Activated CD4-positive, alpha-beta T cell treated with anti-CD3 and anti-CD28 coated beads, Interleukin-2, amount 50 U/mL, for 1 hour (primary cell): ENCODE measurements at places on chromosomes 5 and 9.

DNA sequence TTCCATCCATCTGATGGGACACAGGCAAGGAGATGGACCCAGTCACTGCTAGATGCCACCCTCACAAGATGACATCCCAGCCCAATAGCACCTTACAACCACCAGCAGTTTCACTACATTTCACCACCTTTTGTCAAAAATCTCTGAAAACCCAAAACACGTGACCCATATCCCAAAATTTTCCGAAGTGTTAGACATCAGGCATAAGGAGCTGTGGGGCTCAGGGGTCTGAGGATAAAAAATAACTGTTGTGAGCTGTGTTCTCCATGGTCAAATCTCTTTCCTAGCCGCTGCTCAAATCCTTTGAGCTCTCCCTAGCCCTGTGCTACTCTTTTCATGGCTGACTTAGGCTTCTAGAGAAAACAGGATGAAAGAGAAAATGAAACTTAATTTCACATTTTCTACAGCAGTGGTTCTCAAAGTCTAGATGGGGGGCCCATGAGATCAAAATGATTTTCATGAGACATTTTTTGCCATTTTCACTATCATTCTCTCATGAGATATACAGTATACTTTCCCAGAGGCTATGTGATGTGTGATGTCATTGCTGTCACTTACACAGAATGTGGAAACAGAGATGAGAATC, 40.7 kb downstream of the TIMD4 start:
- DNase-seq = no peak

GRCh38 chr5:124195411-124195810, 551.0 kb downstream of the ZNF608 start:
- no peak for DNase-seq

- no peak for DNase-seq
Measured at GRCh38 chr5:189976-190365, 1.3 kb upstream of the LRRC14B start.

- no peak for DNase-seq
Measured at GRCh38 chr9:76465442-76466298, 6.7 kb downstream of the GCNT1 start.

DNA sequence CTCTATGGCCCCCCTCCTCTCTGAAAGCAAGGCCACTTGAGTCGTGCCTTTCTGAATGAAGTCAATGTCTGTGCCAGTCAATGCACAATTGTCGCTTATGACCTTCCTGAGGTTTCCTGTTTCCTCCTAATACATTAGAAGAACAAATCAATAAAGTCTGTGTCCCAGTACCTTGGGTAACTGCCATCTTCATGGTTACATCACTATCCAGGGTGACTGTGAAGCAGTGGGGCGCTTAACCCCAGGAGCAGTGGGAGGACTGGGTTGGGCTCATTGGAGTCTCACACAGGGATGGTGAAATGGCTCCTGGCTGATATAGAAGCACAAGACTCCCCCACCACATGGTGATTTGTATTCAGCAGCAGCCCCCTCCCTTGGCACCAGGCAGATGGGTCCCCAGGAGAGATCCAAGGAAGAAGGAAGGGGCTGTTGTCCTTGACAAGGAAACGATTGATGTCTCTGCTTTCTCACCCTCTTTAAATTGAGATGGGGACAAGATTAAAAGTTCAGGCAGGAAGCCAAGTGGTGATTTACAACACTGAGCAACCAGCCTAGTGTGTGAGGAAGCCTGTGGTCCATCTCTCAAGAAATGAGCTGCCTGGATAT, 261.9 kb upstream of the ZNF462 start:
- DNase-seq = no peak

GRCh38 chr9:15400281-15400941, 22.3 kb upstream of the SNAPC3 start:
- DNase-seq = no peak

- DNase-seq = no peak
Measured at GRCh38 chr5:63346451-63346850, 615.8 kb downstream of the HTR1A start.

GRCh38 chr9:82882138-82882537, 180.8 kb downstream of the RASEF start:
- DNase-seq = no peak

GRCh38 chr5:58185801-58186200, 274.1 kb downstream of the PLK2 start:
- no peak for DNase-seq

DNA sequence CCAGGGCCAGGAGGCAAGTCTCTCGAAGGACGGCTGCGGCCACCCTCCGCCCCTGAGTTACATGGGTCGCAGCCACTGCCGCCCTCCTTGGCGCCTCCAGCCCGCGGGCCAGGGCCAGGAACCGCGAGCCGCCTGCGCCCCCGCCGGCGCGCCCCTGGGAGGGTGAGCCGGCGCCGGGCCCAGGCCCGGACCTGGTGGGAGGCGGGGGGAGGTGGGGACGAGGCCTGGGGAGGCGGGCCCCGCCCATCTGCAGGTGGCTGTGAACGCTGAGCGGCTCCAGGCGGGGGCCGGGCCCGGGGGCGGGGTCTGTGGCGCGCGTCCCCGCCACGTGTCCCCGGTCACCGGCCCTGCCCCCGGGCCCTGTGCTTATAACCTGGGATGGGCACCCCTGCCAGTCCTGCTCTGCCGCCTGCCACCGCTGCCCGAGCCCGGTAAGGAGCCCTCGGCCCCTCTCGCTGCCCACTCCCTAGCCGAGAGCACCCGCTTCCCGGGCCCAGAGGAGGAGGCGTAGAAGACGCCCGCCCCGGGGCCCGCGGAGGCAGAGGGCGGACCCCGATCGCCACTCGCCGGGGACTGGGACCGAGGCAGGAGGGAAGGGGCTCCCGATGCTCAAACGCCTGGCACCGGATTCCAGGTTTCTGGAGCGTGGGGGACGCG, at the start of gene ASS1:
Gene ASS1, plus strand, starts transcription at position 397 of the 657 bp plus-strand sequence. CDS start 7,268 bp downstream, outside the sequence.
- DNase-seq = peak; percentile 41

DNA sequence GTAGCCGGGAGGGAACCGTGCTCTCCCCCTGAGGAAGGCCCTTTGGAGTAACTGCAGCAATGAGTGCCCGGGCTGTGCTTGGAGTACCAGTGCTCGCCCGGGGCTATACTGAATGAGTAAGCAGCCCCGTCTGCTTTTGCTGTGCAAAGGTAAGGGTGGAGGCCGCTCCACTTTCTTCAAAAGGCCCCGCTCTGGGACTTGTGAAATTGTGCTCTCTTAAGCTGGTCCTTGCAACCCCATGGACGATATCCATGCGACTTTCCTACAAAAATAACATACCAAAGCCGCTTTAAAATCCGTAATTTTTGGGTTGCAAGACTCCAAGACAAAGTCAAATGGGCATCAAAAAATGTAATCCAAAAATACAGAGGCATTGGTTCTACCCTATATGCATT, 578 bp upstream of the TNFAIP8 start:
- peak; percentile 50 for DNase-seq

- no peak for DNase-seq
Measured at GRCh38 chr5:133053448-133053847, 1.6 kb downstream of the HSPA4 start.

DNA sequence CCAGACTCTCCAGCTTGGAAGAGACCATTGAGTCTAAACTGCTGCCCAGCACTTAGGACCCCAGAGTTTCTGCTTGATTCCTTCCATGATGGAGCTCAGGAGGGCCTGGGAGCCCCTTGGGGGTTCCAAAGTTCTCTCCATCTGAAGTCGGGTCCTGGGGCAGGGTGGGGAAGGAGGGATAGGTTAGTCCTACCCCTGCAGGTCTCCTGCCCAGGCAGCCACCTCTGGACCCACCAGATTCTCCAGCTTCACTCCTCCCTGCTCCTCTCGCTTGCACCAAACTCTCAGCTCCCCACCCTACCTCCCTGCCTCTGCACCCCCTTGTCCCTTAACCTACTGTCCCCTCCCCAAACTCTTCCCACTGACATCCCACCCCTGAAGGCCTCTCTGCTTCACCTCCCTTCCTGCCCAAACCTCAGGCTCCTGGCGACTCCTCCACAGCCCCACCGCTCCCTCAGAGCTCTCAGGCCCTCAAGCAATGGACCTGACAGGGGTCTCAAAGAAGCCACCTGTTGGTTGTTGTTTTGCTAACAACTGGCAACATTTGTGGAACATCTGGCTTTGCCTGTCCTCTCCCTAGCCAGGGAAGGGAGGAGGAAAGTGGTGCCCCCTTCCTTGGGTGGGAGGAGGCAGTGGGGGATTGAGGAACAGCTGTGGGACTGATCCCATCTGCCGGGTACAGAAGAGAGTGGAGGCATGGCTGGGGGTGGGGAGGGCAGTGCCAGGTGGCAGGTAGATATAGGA, 137.5 kb downstream of the RGS3 start:
- DNase-seq = no peak

- DNase-seq = no peak
Measured at GRCh38 chr9:78101247-78101646, 69.6 kb upstream of the GNAQ start.

DNA sequence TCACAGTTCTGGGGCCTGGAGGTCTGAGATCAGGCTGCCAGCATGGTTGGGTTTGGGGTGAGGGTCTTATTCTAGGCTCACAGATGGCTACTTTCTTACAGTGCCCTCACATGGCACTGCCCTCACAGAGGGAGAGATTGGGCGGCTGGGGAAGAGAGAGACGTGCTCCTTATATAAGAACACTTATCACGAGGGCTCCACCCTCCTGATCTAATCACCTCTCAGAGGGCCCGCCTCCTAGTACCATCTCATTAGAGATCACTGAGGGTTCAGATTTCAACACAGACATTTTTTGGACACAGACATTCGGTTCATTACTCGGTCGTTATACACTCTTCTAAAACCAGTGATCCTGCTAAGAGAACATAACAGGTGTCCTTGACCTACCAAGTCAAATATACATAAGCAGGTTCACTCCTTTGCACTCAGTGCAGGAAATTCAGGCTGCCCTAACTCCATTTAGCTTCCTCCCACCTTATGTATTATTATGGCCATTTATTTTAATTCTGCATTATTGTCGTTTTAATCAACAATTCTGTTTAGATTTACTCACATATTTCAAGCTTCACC, 121.7 kb downstream of the ICE1 start:
- no peak for DNase-seq

GRCh38 chr9:237141-237857, 22.6 kb downstream of the DOCK8 start:
- DNase-seq = no peak

- no peak for DNase-seq
Measured at GRCh38 chr9:90107040-90107725, 502.4 kb downstream of the GADD45G start.

- no peak for DNase-seq
Measured at GRCh38 chr5:73120222-73121118, at the start of gene TMEM171. TMEM171 (plus strand) TSS chr5:73120575; CDS start chr5:73123374, 2,799 bp downstream.

DNA sequence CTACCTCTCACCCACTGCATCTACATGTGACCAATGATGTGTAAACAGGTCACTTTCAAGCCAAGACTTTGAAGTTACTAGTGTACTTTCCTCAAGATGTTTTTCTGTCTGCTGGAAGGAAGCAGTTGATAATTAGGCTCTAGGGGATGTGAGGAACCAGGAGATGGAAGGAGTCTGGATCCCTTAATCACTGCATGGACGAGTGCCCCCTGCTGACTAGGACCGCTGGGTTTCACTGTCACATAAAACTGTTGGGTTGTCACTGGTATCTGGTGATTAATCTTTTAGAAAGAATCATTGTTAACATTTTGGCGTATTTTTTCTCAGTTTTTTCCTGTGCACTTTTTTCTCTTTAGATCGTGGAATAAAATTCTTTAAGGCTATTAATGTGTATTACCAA, 79.5 kb downstream of the SREK1 start:
- DNase-seq = no peak

DNA sequence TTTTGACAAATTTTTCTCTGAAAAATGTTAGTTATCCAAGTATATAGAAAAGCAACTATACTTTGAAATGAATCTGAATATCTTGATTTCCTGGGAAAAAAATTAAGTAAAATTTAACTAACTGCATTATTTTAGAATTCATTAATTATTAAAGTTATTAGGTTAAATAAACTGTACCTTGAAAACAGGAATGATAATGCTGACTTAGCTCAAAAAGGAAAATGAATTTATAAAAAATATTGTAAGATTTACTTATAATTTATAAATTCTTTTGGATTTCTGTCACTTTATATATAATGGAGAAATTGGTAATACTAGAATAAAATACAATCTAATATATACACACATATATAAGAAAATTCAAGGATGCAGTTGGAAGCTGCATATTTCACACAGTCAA, 36.1 kb upstream of the ACOT12 start:
- DNase-seq = no peak

- no peak for DNase-seq
Measured at GRCh38 chr9:2337131-2337530, 284.5 kb upstream of the VLDLR start.

DNA sequence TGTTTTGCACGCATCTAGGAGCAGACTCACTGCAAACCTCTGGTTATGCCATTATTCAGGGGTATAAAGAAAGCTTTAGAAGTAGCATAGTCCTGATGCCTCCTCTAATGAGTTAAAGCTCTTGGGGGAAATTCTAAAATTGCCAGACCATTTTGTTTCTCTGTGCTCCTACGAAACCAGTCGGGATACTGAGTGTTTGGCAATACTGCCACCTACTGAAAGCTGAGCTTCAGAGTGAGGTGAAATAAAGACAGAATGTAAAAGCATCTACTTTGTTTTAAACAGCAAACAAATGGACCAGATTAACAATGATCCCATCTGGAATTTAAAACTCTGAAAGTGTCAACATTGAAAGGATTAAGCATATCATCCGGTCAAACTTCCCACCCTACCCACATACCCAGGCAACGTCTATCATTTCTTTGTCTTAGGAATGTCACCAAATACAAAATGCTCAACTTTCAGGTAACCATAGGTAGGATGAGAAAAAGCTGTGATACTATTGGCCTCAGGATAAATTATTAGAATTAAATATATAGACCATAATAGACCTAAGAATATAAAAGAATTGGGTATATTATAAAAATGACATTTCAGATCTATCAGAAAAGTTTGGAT, 77.8 kb upstream of the SHISAL2B start:
- DNase-seq = no peak

GRCh38 chr5:13540168-13540750, 404.2 kb downstream of the DNAH5 start:
- no peak for DNase-seq

DNA sequence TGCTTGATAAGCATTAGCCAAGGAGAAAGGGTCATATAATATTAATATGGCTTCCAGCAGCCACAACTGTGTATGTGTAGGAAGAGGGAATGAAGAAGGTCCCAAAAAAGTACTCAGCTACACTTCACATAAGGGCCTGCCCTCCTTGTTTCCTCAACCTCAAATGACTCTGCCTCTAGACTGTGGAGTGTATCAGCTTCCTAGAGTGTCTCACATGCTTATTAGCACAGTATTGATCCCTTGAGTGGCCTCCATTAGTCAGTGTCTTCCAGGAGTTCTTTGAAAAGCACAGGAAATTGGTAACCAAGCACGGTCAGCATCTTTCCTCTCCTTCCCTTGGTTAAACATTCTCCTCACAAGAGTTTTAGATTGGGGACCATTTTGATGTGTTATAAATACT, 190.4 kb upstream of the ATP10B start:
- DNase-seq = no peak
